ENCODE measurements at places on chromosomes 1 and 21. TPM values are rescaled to one million over a fixed set of nuclear protein-coding genes. Genes with fewer than 3 reads are reported as not detected.

RHOU gene
- 28.2 TPM for total RNA-seq

CSF3R gene
- 5.0 TPM for total RNA-seq

SH2D1B gene
- total RNA-seq = not detected

PLEKHN1 gene
- total RNA-seq = not detected

CNKSR1 gene
- total RNA-seq = 7.2 TPM

CRYBG2 gene
- 0.63 TPM for total RNA-seq

WNT4 gene
- 4.4 TPM for total RNA-seq

NCAM2 gene
- total RNA-seq = 60.1 TPM

OR6N1 gene
- not detected for total RNA-seq

KRTAP19-1 gene
- total RNA-seq = not detected

ASCL5 gene
- not detected for total RNA-seq

VPS13D gene
- total RNA-seq = 121 TPM

SHE gene
- total RNA-seq = 1.3 TPM

KLHL20 gene
- 37.9 TPM for total RNA-seq

FBXO42 gene
- 56.0 TPM for total RNA-seq

ANGPTL1 gene
- 2.5 TPM for total RNA-seq

CYP4X1 gene
- total RNA-seq = 24.1 TPM

FABP3 gene
- 139 TPM for total RNA-seq

RALGPS2 gene
- 82.3 TPM for total RNA-seq

NMNAT2 gene
- 73.2 TPM for total RNA-seq

CFHR2 gene
- total RNA-seq = not detected

ANGPTL3 gene
- total RNA-seq = not detected

KRTAP13-3 gene
- total RNA-seq = not detected

RASAL2 gene
- total RNA-seq = 67.3 TPM

NTMT2 gene
- 0.63 TPM for total RNA-seq

PRDM16 gene
- total RNA-seq = 20.7 TPM

KRTAP10-5 gene
- total RNA-seq = not detected

SPATA45 gene
- not detected for total RNA-seq

BNIPL gene
- 0.31 TPM for total RNA-seq

SUSD4 gene
- 21.0 TPM for total RNA-seq

CDKN2C gene
- 4.7 TPM for total RNA-seq

PBX1 gene
- total RNA-seq = 430 TPM

NR1I3 gene
- not detected for total RNA-seq

VASH2 gene
- 80.4 TPM for total RNA-seq

PUSL1 gene
- total RNA-seq = 10.0 TPM

REN gene
- not detected for total RNA-seq

TRIM17 gene
- 2.2 TPM for total RNA-seq

FBXO2 gene
- total RNA-seq = 1.9 TPM

Measured in parietal lobe (tissue), 2 donors.